Bronchus fibroblast of lung (primary cell): ENCODE measurements at places on chromosomes 2 and 18. TPM values are rescaled to one million over a fixed set of nuclear protein-coding genes. Genes with fewer than 3 reads are reported as not detected.

Gene HOXD13
- not detected in 2 replicates for total RNA-seq

Gene MRPL33
- total RNA-seq: 70.5 and 116 TPM in 2 replicates

Gene ALKAL2
- not detected in 2 replicates for total RNA-seq

Gene SCN9A
- 12.3 and 13.6 TPM in 2 replicates for total RNA-seq

Gene ECEL1
- total RNA-seq: not detected in 2 replicates

Gene HRH4
- not detected in 2 replicates for total RNA-seq

Gene CHRNA1
- 0.15 and 0.34 TPM in 2 replicates for total RNA-seq

Gene SLC5A7
- total RNA-seq: not detected in 2 replicates

Gene GATA6
- total RNA-seq: 9.8 and 10.9 TPM in 2 replicates

Gene WNT10A
- total RNA-seq: not detected in 2 replicates

Gene CAPN10
- 16.8 and 19.8 TPM in 2 replicates for total RNA-seq

Gene PRKAG3
- not detected in 2 replicates for total RNA-seq

Gene OR6B2
- total RNA-seq: not detected in 2 replicates

Gene IL37
- not detected in 2 replicates for total RNA-seq

Gene SETBP1
- 0.67 and 0.74 TPM in 2 replicates for total RNA-seq

Gene SRD5A2
- not detected in 2 replicates for total RNA-seq

Gene SLC19A3
- total RNA-seq: 0.17 and 0.59 TPM in 2 replicates

Gene PROKR1
- not detected in 2 replicates for total RNA-seq

Gene ANKRD53
- 2.0 and 2.2 TPM in 2 replicates for total RNA-seq

Gene PLB1
- 0.34 and 1.5 TPM in 2 replicates for total RNA-seq

Gene TCF7L1
- 0.84 and 1.0 TPM in 2 replicates for total RNA-seq

Gene C2orf80
- total RNA-seq: not detected in 2 replicates

Gene LCLAT1
- total RNA-seq: 11.1 and 16.8 TPM in 2 replicates

Gene ALPP
- not detected in 2 replicates for total RNA-seq

Gene SIX2
- under 0.01 and 0.17 TPM in 2 replicates for total RNA-seq

Gene GRP
- total RNA-seq: not detected in 2 replicates

Gene CRYGC
- total RNA-seq: not detected in 2 replicates

Gene NDUFB3
- 85.3 and 100 TPM in 2 replicates for total RNA-seq

Gene SLC66A3
- total RNA-seq: 40.9 and 42.4 TPM in 2 replicates

Gene KLHL30
- 0.15 TPM in 1 of 2 replicates, not detected in the other for total RNA-seq
